Cerebellum (tissue), 4 donors: ENCODE measurements at places on chromosomes 12 and 14. TPM values are rescaled to one million over a fixed set of nuclear protein-coding genes. Genes with fewer than 3 reads are reported as not detected.
A peak's percentile ranks its signal among the peaks of the same experiment; 100 is the strongest.

Gene RBP5
- total RNA-seq: 0.27 TPM

Gene OAS2
- total RNA-seq: 3.4 TPM

Gene WNT1
- total RNA-seq: not detected

Gene NANOG
- 0.27 TPM for total RNA-seq

Gene BIN2
- 1.1 TPM for total RNA-seq

DNA sequence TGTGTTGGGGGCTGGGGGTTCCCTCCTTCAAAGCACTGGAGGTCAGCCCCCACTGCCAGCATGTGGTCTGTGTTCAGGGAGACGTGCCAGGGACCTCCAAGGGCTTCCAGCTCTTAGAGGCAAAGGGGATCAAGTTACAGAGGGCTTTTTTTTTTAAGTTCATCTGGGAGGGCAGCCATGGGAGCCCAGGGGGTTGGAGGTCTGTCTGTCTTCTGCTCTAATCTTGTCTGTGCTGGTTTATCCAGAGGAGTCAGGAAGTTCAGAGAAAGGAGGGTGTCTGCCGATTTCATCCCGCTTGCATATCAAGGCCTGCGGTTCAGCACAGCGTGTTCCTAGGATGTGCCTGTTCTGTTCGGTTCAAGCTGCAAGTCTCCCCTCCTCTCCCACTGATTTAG, 72.2 kb downstream of the TMEM132C start:
- no peak for DNase-seq

DNA sequence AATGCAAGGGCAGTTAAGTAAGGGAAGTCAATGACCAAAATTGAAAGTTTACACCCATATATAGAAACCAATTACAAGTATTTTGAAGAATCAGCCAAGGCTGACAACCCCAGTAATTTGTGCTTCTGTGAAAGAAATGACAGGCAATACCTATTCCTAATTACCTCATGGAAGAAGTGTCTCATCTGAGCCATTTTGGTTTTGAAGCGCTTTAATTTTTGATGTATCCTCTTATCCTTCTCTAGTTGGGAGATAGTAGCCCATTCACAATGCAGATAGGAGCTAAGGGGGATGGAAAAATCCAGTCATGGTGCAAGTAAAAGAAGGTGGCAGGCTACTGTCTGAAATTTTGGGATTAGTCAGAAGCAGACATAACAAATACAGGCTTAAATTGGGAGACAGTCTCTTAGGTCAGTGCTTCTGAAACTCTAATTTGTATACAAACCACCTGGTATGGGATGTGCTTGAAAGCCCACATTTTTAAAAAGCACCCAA, 30.4 kb upstream of the SUPT16H start:
- no peak for DNase-seq

- DNase-seq: no peak
These were observed 24.7 kb downstream of the SYNE2 start for GRCh38 chr14:63877550-63877939.

DNA sequence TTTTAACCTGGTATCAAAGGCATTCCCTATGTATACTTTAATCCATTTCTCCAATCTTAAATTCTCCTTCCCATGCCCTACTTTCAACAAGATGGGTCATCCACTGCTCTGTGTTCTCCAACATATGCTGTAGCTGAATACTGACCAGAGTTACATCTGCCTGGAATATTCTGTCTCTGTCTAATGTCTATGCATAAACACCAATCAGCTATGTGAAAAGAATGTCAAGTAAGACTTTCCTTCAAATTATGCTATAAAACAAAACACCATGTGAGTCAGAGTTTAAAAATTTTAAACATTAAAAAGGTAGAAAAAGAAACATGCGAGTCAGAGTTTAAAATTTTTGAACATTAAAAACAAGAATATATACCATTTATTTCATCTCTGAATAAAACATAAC, 19.3 kb downstream of the NT5DC3 start:
- no peak for DNase-seq

GRCh38 chr12:7190268-7191055, 976 bp downstream of the PEX5 start:
- DNase-seq: peak; percentile 54

GRCh38 chr12:26878661-26879119, 45.7 kb upstream of the ITPR2 start:
- DNase-seq: peak; percentile 10

DNA sequence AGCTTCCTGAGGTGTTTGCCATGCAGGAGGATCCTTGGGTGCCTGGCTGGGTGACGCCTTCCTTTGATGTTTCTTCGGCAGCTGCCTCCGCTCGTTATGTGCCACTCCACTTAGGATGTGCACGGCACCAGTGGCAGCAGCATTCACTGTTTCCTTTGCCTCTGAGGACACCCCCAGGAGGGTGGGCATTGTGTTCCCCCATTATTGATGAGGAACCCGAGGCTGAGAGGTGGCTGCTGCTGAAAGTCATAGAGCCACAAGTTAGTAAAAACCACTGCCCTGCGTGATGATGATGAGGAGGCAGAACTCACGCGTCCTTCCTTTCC, 41.2 kb downstream of the EP400 start:
- DNase-seq: no peak

- DNase-seq: no peak
These were observed 936 bp downstream of the AKT1 start for GRCh38 chr14:104794631-104794992.

DNA sequence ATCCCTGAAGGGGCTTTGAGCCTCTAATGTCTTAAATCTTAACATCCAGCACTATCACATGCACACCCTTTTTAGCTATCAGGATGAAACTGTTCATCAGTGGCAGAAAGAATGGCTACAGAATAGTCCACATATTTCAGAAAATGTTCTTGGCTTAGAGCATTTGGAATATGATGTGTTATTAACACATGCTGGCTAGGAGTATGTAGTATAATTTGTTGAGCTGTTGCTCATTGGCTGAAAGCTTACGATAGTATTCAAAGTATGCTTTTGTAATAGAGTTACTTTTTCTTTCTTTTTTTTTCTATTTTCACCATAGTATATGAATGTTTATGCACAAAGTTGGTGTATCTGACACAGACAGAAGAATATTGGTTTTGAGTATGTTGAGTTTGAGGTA, 55.1 kb downstream of the MNAT1 start:
- no peak for DNase-seq

DNA sequence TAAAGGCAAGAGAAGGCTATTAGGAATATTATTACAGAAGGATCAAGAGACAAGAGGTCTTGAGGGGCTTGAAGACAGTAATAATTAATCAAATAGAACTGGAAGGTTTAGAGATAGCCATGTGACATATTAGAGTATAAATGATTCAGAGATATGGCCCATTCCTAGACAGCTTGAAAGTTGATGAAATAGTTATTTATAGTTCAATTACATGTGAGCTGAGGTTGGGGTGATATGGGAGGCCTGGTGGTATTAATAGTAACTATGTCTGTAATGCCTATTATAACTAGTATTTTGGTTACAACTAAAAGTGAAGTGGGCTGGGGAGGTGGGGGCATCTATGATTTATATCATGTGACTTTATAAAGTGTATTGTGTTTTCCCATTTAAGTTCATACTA, 14.1 kb upstream of the MIS18BP1 start:
- no peak for DNase-seq

GRCh38 chr14:39266525-39266870, 32.8 kb downstream of the MIA2 start:
- no peak for DNase-seq

DNA sequence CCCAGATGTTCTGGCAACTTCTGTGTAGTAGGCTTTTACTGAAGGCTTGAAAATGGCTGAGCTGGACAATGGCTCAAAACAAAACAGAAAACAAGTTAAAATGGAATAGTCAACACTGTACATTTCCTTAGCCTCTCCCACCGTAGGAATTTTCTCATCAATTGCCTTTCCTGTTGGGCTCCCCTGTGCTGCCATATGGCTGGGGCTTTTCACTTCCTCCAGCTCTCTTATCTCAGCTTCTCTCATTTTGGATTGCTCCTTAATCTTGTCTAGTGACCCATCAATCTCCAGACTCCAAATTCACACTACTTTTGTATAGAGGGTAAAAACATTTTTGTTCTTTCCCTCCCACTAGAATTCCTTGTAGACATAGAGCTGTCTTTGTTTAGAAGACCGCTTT, 50.4 kb upstream of the RPH3A start:
- no peak for DNase-seq
